AG10803 (cell line): ENCODE measurements at places on chromosomes 1 and 21.

DNA sequence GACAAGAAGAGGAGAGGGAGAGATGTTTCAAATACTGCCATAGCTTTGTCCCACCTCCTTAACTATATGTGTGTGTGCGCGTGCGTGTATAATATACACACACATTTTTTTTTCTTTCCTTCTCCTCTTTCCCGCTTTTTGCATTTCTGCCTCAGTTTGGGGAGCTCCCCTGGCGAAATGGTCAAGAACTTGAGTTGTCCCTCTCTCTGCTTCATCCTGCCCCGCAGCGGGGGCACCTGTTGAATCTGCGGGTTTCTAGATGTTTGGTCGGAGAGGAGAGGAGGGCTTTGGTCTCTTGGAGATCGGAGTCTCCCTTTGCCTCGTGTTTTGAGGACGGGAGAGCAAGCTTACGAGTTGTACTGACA lies 504 bp downstream of the SCCPDH start:
- DNase-seq, result peak; percentile 31

DNA sequence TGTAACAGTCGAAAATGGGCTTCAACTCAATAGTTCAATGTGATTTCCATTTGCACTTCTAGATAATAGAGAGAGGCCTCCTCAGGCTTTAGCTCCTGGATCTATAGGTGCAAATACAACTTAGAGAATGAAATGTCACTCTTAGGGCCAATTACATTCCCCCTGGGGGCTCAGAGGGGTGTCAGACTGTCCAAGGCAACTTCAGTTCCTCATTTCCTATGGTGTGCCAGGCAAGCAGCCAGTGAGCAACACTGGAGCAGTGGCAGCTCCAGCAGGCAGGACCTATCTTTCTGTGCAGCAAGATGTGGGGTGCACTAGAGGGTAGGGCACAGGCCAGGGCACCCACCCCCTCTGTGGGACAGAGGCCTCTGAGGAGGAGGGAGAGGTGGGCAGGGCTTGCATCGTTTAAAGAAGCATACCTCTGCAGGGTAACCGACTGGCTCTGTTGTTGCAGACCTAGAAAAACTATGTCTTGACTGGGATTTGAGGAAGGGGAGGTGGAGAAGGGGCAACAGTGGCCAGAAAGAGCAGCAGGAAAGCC lies 97.3 kb downstream of the SUSD4 start:
- no peak for DNase-seq

DNA sequence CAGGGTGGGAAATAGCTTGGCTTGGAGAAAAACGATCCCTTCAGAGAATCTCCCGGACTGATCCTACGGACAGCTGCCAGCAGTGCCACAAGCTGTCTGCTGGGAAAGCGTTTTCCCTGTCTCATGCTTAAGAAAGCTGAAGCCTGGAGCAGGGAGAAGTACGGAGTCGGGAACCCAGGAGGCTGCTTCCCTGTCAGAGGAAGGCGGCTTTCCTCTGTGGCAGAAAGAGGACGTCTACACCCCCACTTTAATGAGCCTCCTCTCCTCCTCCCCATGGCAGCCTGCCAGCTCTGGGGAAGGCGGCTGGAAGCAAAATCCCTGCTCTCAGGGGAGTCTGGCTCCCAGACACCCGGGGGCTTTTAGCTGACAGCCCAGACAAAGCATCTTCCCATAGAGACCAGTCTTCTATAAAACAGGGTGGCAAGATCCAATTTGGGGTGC lies 7.3 kb downstream of the KIF21B start:
- DNase-seq, result peak; percentile 12

- DNase-seq, result no peak
Measured at GRCh38 chr1:202172015-202172355, 11.6 kb upstream of the PTPN7 start.

DNA sequence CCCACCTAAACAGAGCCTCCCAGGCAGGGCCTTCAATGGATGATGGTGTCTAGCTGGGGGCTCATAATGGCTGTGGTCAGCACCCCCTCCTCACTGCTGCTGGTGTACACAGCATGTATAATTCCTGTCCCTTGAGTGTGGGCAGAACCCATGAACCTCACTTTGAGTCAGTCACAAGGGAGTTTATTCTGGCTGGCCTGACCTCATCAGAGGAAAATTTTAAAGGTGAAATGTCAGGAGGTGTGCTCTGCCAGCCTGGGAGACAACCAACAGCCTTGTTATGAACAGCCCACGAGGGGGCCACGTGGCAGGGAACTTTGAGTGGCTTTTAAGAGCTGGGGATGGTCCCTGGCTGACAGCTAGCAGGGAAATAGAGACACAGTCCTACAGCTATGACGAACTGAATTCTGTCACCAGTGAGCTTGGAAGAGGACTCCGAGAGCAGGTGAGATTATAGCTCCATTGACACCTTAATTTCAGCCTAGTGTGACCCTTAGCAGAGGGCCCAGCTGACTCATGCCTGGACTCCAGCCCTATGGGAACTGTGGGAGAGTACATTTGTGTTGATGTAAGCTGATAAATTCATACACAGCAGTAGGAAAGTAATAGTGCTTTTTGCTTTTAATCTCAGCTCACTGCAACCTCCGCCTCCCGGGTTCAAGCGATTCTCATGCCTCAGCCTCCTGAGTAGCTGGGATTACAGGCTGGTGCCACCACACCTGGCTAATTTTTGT lies 73.5 kb upstream of the RUNX3 start:
- no peak for DNase-seq

GRCh38 chr1:78591971-78592370 lies 28.3 kb upstream of the IFI44L start:
- DNase-seq, result peak; percentile 65

GRCh38 chr1:173775578-173776226 lies 48.8 kb upstream of the DARS2 start:
- DNase-seq, result no peak

- DNase-seq, result no peak
Measured at GRCh38 chr1:30903343-30904034, 5.1 kb downstream of the SDC3 start.

- DNase-seq, result no peak
Measured at GRCh38 chr1:236800002-236800620, 5.0 kb downstream of the MTR start.

GRCh38 chr21:23162198-23162946 lies 2164.2 kb downstream of the NCAM2 start:
- DNase-seq, result no peak

DNA sequence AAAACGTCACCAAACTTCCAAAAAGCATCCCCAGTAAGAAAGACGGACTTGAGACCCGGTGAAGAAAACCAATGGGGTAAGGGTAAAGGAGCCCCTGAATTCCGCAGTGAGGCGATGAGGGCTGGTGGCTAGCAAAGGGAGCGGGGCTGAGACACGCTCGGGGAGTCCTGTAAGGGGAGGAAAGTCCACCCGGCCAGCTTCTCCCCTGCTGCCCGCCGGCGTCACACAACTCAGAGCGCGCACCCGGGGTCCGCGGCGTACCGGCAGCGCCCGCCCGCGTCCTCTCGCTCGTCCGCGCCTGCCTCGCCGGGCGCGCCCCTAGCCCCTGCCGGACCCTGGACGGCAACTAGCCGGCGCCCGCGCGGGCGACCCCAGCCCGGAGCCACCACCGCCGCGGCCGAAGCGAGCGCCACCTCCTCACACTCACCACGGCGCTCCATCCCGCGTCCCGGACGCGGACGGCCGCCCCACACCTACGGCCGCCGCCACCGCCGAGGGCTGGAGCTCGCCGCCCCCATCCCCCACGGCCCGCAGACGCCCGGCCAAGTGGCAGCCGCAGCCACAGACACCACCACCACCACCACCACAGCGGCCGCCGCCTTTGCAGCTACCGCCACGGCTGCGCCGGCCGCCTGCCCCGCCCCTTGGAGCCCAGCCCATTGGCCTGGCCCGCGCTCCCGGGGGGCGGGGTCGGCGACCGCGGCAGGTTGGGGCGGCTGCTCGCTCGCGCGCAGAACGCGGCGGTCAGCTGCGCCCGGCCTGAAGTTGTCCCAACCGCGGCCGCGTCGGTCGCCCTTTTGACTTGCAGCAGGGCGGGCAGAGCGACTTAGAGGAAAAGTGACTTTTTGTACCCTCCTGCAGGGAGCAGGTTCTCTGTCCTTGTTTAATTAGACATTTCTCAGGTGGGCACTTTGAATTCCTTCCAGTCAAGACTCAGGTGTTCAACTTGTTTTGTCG lies 10.0 kb upstream of the ARHGAP29 start:
- peak; percentile 57 for DNase-seq

GRCh38 chr1:241841691-241842090 lies 6.3 kb upstream of the EXO1 start:
- no peak for DNase-seq

GRCh38 chr21:36877741-36878140 lies 88.7 kb downstream of the HLCS start:
- DNase-seq, result no peak

DNA sequence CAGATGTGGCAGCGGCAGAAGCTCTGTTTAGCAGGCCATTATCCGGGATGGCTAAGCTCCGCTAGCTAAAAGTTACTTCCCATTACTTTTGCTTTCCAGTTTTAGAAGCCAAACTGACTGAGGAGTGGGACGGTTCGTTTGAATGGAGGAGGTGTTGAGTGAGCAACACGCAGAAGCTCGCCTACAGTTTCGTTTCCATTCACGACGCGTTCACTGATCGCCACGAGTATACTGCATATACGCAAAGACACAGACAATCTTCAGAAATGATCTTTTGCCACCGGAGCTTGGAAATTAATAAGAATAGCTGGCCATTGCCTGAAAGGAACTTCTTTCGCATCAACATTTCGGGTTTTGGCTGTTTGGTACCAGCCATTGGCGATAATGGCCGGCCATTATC lies 14.6 kb downstream of the SON start:
- DNase-seq, result no peak

GRCh38 chr1:44406737-44407429 lies 1.8 kb downstream of the RNF220 start:
- no peak for DNase-seq

DNA sequence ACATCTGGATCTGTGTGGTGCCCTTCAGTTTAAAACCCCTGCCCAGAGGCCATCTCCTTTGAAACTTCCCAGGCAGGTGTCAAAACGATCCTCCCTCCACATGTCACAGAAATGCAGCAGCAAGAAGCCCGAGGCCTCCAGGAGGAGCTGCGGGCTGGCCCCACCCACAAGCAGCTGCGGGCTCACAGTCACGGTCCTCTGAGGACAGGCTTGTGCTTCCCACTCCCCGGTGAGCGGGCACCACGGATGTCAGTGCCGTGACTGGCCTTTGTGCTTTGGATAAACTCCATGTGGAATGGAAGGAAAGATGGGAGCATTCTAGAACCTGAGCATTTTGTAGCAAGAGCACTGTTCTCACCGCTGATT lies 65.8 kb downstream of the SIK1 start:
- DNase-seq, result peak; percentile 64

- DNase-seq, result peak; percentile 29
Measured at GRCh38 chr1:94332952-94333351, 85.2 kb upstream of the ABCD3 start.

DNA sequence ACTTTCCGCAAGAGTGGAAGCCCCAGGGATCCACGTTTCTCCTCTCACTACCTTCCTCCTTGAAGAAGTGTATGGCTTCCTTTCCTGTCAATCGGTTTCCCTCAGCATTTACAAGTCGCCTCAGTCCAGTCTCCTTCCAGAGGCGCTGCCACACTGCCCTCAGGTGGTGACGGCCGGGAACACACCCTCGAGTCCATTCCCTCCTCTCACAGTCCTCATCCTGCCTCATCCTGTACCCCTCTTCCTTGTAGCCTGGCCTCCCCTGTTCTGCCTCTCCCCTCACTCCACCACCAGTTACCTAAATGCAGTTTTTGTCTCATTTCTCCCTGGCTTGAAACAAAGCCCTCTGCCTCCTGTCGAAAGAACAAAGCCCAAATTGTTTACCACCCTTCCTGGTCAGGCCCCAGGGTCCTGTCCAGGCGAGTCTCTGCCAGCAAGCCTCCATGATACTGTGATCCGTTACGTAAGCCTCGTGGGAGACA lies 23.2 kb upstream of the LSM10 start:
- DNase-seq, result peak; percentile 78

GRCh38 chr21:46188226-46189212 lies 4.3 kb upstream of the SPATC1L start:
- peak; percentile 67 for DNase-seq

GRCh38 chr1:1071486-1072298 lies 2.4 kb downstream of the RNF223 start:
- DNase-seq, result no peak

- DNase-seq, result peak; percentile 70
Measured at GRCh38 chr1:204660509-204660908, 25.0 kb downstream of the LRRN2 start.

DNA sequence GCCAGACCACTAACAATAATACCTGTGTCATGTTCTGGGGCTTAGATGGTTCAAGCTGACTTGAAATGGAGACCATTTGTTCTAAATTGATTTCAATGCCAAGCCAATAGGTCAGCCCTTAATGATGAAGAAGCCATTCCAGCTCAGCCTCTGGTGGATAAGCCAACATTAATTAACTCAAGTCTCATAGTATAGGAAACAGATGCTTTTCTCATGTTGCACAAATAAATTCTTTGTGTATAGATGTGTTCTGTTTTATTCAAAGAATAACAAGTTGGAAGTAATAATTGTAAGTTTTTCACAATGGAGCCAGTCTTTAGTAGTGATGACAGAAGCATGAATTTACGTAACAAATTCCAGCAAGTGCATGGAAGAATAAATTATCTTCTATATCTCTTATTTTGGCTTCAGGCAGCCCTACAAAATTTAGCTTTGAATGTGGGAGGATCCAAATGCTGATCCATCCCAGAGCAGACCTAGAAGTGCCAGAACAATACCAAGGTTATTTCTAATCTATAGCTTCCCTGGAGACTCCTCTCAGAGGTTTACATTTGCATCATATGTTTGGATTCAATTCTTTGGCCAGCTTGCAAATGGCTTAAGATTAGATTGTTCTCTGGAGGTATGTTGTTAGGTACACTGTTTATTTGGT lies 42.2 kb upstream of the C1orf105 start:
- peak; percentile 30 for DNase-seq

DNA sequence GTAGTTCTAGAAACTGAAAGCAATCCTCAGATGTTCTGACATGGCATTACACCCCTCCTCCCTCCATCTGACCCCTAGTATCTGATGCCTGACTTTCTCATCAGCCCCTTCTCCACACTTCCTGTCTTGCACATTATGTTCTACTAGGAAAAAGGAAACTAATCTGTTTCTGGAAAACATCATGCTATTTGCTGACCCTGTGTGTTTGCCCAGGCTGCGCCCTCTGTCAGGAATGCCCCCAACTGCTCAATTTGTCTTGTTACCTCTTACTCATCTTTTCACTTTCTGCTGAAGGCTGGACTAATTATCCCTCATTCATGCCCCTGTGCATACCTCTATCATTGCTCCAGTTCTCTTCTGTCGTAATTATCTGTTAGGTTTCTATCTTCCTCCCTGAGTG lies 37.5 kb upstream of the DAB1 start:
- no peak for DNase-seq

- DNase-seq, result peak; percentile 73
Measured at GRCh38 chr1:15994590-15995351, 9.3 kb upstream of the SRARP start.

GRCh38 chr1:3331564-3331963 lies 122.9 kb upstream of the ARHGEF16 start:
- no peak for DNase-seq

- DNase-seq, result no peak
Measured at GRCh38 chr1:178644308-178645120, 80.5 kb upstream of the RALGPS2 start.

- DNase-seq, result no peak
Measured at GRCh38 chr21:24737296-24737850, 869.9 kb downstream of the MRPL39 start.

GRCh38 chr1:65197636-65198035 lies 49.6 kb downstream of the AK4 start:
- no peak for DNase-seq
